ENCODE measurements at places on chromosomes 16 and 17. TPM values are rescaled to one million over a fixed set of nuclear protein-coding genes. Genes with fewer than 3 reads are reported as not detected.

DNA sequence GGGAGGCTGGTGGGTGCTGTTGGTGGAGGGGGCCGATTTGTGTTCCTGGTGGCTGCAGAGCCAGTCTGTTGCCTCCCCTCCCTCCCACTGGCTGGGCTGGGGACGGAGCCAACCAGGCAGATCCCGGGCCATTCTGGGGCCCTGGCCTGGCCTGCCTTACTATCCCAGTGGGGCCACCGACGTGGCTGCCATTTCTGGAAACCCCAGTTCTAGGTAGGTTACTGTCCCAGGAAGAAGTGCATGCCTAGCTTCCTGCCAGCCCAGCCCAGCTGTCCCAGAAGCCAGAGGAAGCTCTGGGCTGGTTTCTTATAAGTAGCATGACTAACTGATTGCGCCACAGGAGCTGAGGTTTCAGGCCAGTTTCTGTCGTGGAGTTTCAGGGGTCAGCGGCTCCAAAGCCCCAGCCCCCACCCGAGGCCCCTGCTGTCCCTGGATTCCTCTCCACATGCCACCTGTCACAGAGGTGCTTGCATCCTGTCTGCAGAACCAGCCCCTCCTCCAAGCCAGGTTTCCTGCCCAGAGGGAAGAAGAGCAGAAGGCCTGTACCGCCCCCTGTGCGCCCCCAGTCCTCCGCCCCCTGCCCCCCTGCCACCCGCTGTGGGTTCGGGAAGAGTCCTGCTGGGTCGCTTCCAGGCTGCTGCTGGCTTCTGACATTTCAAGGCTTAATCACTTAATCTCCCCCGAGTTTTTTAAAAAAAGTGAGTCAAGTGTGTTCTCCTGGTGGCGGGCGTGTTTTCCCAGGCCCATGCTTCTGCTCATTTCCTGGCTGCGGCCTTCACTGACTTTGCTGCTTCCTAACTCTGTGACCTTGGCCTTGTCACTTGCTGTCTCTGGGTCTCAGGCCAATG, 13.2 kb downstream of the IL4R start:
- peak; percentile 96 for DNase-seq

GRCh38 chr17:63688396-63689020, 11.4 kb downstream of the LIMD2 start:
- DNase-seq = no peak

- no peak for DNase-seq
Observed at GRCh38 chr16:53132406-53132805, 77.6 kb downstream of the CHD9 start.

DNA sequence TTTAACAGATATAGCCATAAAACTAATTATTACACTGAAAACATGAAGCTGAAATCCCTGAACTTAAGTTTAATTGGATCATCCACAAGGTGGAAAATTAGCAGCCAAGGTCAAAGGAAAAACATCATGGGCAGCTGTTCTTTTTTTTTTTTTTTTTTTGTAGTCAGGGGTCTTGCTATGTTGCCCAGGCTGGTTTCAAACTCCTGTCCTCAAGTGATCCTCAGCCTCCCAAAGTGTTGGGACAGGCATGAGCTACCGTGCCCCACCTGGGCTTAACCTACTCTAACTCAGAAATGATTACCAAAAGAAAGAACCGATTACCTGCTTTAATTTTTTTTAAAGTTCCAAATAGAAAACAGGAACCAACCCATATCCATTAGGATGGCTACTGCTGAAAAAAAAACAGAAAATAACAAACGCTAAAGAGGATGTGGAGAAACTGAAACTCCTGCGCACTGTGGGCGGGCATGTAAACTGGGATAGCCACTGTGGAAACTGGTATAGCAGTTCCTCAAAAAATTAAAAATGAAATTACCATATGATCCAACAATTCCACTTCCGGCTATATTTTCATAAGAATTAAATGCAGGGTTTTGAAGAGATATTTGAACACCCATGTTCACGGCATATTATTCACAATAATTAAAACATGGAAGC, 8.6 kb downstream of the CMC2 start:
- no peak for DNase-seq

GRCh38 chr17:75587675-75588595, at the start of gene MYO15B:
Gene MYO15B (plus strand): TSS chr17:75587800. CDS start chr17:75588058, 258 bp downstream.
- DNase-seq = peak; percentile 72

DNA sequence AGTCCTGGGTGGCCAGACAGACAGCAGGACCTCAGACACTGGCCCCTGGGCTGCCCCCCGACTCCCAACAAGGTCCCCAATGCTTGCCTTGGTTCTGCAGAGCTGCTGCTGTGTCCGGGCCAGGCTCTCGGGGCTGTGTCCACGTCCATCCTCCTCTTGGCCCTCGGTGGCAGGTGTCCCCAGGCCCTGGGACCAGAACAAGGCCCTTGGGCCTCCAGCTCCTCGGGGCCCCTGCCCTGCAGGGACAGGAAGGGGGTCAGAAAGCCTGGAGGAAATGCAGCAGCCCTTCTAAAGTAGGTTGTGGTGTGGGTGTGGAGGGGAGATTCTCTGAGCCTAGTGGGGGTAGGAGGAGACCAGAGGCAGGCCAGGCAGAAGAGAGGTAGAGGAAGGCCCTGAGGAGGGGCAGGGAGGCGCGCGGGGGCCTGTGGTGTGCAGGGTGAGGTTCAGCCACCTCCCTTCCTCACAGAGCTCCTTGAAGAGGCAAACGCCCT, 2.5 kb upstream of the AXIN1 start:
- DNase-seq = no peak

GRCh38 chr17:2335726-2336214, 487 bp downstream of the TSR1 start:
- DNase-seq = peak; percentile 56

DNA sequence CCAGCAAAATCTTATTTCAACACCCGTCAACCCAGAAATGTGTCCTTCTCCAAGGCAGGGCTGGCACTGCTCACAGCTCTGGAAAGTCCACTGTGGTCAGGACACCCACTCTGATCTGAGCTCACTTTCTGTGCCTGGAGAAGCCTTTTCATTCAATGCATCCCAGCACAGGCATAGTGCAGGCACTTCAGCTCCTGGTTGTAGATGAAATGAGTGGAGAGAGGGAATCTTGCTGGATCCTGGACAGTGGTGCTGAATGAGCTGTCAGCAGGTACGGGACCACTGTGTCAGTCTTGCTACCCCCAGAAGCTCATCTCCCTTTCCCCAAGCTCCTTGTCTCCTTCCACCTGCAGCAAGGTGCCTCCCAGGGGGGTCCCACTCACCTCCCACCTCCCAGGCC, 86.1 kb upstream of the SALL1 start:
- no peak for DNase-seq

Gene CUEDC1
- total RNA-seq = 64.0 TPM

DNA sequence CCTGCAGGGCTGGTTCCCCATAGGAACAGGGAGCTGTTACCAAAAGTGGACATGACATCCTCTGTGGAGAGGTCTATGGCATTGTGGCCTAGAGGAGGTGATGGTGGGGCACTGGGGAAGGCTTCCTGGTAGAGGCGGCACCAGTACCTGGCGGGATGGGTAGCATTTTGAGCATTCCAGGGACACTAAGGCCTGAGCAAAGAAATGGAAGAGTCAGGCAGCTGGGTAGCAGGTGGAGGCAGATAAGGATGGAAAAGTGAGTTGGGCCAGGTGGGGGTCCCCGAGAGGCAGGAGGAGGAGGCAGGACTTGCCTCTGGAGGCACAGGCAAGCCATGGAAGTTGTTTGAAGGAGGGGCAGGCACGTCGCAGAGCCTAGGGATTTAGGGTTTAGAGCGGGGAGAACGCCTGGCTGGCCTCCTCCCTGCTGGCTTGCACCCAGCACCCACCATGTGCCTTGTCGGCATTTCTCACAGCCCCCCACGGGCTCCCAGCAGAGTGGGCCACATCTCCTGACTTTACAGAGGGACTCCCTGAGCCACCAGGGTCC, 5.1 kb upstream of the ADCY7 start:
- DNase-seq = peak; percentile 52

Gene ITGAD
- not detected for total RNA-seq

- peak; percentile 77 for DNase-seq
Observed at GRCh38 chr17:17663160-17664063, 17.8 kb upstream of the RAI1 start.

Gene MRPL28
- 49.6 TPM for total RNA-seq

- DNase-seq = no peak
Observed at GRCh38 chr16:57622361-57623250, 5.8 kb upstream of the ADGRG1 start.

Gene HSF5
- total RNA-seq = not detected

DNA sequence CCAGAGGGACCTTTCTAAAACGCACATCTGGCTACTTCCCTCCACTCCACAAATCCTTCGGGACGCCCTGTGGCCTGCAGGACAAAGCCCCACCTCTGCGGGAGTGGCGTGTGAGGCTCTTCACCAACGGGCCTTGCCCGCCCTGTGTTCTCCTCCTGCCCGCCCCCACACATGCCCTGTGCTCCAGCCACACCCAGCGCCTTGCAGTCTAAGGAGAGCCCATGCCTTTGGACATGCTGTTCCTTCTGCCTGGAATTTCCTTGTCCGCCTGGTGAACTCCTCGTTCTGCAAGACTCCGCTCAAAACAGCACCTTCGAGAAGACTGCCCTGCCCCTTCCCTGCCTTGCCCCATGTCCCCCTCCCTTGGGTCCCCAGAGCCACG, 7.4 kb downstream of the ELOB start:
- no peak for DNase-seq

Gene VMO1
- 1.1 TPM for total RNA-seq

- DNase-seq = no peak
Observed at GRCh38 chr16:79532785-79533184, 67.8 kb downstream of the MAF start.

GRCh38 chr16:104355-104754, 26.3 kb downstream of the MPG start:
- DNase-seq = no peak

DNA sequence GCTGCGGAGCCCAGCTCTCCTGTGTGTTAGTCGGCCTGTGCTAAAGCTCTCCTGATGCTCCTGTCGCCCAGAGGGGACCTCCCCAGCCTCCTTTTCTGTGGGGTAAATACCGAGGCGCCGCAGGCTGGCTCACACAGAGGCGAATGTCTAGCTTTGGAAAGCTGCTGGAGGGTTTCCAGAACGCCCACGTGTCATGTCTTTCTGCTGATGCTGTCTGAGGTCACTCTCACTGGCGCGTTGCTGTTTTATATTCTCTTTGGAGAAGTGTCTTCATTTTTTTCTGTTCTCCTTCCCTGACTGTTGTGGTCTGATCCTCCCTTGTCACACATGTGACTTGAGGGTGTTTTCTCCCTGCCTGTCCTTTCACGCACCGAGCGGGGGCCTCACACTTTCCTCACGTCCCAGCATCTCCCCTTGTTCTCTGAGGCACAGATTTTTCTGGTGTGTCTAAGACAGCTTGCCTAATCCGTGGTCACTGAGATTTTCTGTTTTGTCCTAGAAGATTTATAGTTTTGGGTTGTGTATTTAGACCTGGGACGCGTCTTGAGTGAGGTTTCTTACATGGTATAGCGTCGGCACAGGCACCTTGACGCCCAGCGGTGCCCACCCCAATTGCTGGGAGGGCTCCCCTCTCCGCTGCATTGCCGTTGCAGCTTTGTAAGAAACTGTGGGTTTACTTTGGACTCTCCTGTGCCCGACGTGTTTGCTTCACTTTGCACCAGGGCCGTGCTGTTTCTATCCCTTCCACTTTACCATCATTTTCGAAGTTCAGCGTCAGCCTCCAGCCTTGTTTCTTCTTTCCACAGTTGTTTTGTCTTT, 92.1 kb upstream of the ZNF750 start:
- peak; percentile 91 for DNase-seq

Gene POLR3K
- 6.4 TPM for total RNA-seq

DNA sequence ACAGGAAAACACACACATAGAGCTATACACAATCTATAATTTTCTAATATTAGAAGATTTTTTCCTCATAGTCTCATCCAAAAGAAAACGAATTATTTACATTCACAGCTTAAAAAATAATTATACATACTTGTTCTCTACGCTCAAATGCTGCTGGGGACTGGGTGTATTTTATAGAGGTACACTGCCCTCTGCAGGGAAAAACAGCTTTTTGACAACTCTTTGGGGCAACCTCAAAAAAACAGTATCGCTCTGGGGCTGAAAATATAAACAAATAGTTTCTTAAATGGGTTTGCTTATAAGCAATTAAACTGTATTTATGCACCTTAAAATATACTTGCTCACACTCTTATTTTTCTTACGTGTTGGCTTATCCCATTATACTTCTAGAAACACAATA, 261.8 kb upstream of the PSMD7 start:
- no peak for DNase-seq

DNA sequence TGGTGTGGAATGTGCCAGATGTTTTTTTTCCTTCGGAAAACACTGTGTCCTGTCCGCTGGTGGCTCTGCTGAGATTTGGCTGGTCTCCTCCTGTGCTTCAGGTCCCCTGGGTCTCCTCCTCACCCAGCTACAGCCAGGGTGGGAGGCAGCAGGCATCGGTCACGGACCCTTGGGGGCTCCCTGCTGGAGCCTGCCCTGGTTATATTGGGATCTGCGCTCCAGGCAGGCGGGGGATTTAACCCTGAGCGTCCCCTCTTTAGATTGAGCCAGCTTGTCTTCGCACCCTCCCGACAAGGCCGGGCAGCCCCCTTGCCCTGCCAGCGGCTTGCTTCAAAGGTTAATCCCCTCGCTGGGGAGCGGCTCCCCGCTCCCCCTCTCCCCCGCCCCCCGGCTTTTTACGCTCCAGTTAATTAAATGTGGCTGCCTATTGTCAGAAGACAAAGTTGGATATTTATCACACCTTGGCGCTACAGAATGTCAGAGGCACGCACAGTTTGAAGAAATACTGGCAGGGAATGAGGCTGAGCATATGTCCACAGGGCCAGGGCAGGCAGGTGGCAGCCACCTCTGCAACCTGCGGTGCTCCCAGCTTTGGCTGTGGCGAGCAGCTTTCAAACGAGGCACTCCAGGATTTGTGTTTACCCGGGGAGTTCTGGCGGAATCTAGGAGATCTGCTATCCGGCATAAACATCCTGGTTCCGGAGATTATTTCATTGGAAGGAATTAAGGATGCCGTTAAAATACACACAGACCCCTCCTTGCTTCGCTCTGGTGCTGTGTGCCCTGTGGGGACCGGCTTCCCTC, 38.2 kb upstream of the GSE1 start:
- DNase-seq = no peak

DNA sequence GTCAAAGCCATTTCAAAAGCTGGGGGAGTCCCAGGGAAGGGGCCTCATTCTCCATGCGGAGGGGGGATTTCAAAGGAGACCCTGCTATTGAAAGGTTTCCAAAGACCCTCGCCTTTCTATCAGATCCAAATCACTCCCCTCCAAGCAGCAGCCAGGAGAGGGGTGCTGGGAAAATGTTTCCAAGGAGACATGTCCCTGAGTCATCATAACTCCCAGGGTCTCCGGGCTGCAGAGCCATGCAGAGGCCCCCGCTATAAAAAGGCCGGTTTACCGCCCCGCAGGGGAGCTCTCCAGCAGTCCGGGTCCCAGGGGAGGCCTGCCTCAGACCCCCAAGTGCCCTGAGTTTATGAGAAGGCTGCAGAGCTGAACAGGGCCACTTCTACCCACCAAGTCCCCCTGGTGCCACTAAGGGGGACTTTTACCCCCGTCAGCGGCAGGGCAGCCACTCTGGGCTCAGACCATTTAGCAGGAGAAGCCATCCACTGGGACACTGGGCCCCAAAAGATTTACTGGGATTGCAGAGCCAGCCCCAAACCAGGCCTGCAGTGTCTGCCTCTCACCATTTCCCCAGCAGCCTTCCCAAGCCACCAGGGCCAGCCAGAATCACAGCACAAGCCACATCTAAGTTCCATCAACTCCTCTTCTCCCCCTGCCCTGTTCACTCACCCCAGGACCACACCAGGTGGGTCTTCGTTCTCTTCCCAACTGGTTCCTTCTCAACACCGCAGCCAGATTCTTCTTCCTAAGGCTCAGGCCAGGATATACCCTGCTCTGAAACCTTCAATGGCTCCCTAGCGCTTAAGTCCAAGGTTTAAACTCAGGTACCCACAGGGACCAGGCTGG, 234.4 kb downstream of the ZNF423 start:
- DNase-seq = peak; percentile 58

Gene IL21R
- 0.27 TPM for total RNA-seq

Gene STH
- not detected for total RNA-seq

- no peak for DNase-seq
Observed at GRCh38 chr17:45383003-45383402, 49.7 kb downstream of the ARHGAP27 start.
